ENCODE measurements at places on chromosomes 1 and 21.

GRCh38 chr1:76854255-76854654, 13.0 kb upstream of the ST6GALNAC5 start:
- DNase-seq: no peak

GRCh38 chr1:167821969-167822685, 91.8 kb downstream of the ADCY10 start:
- DNase-seq: no peak

DNA sequence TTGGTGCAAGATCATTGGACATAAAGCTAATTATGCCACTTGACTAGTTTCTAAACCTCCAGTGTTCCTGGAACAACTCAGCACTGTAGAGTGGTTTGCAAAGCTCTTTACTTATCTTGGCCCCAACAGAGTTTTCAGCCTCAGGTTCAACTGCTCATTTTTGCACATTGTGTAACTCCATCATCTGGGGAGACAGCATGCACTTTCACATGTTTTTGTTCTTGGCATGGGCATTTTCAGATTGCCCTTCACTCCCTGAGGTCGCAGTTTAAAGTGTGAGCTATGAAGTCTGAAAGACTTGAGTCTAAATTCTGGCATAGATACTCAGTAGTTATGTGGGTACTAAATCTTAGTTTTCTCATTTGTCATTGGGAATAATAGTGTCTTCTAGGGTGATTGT, 5.1 kb downstream of the USP16 start:
- no peak for DNase-seq

- peak; percentile 63 for DNase-seq
These were observed 4.8 kb downstream of the MX2 start for GRCh38 chr21:41366522-41367151.

DNA sequence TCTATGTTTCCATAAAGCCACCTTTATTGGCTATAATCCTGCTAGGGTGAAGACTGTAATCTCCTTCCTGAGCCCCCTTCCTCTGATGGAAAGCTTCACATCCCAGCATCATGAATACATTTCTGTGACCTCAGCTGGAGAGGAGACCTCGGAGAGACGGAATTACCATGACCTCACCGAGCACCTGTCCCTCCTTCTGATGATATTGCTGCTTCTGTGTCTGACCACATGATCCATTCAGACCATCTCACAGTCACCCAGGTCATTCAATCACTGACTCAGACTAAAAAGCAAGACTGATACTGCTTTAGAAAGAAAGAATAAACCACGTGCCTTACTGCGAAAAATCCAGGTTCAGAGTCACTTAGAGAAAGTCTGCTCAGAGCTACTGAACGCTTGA, 8.8 kb downstream of the KCND3 start:
- DNase-seq: no peak

DNA sequence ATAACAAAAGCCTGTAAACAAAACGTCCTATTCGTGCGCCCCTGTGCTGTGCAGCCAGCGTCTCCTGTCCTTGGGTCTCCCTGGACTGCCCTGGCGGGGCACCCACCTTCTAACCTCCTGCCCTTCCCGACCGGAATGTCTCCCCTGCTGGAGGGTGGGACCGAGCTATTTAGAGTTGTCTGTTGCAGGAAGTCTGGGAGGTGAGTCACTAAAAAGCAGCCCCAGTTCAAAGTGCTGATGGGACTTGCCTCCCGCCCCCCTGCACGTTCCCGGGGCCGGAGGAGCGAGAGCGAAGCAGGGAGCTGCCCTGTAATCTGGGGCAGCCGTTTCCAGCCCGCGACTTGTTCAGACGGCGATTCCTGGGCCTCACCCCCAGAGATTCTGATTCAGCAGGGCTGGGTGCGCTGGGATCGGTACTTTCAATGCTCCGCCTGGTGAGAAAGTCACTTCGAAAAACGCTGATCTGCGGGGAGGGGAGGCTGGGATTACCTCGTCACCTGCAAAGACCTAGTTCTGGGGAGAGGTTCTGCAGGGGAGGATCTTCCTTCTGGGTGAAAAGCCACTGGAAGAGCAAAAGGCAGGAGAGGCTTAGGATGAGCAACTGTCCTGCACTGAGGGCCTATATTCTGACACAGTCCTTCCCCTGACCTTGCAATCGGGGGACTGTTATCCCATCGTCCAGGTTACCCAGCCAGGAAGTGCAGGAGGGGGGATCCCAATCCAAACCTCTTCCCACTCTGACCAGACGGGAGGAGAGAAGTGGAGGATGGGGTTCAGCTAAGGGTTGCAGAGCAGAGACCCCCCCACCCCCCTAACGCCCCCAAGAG, 1.2 kb upstream of the DHRS3 start:
- DNase-seq: peak; percentile 97

GRCh38 chr1:112722601-112723510, 7.7 kb upstream of the PPM1J start:
- peak; percentile 98 for DNase-seq

GRCh38 chr21:38790961-38791360, 14.8 kb upstream of the ETS2 start:
- no peak for DNase-seq

DNA sequence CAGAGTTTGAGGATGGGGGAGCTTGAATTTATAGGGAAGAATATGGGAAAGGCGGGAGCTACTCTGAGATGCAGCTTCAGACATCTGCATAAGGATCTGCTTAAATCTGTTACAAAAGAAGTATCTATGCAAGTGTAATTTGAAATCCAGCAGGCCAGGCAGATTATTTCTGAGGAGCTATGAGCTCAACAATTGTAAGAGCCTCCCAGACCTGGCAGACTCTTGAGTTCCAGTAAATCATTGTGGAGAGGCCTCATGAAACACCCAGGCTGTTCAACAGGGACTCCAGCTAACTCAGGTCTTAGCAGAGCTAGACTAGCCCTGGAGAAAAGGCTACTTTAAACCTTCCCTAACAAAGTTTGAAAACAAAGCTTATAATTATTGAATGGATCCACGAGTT, 647.5 kb upstream of the CHRM3 start:
- DNase-seq: no peak

DNA sequence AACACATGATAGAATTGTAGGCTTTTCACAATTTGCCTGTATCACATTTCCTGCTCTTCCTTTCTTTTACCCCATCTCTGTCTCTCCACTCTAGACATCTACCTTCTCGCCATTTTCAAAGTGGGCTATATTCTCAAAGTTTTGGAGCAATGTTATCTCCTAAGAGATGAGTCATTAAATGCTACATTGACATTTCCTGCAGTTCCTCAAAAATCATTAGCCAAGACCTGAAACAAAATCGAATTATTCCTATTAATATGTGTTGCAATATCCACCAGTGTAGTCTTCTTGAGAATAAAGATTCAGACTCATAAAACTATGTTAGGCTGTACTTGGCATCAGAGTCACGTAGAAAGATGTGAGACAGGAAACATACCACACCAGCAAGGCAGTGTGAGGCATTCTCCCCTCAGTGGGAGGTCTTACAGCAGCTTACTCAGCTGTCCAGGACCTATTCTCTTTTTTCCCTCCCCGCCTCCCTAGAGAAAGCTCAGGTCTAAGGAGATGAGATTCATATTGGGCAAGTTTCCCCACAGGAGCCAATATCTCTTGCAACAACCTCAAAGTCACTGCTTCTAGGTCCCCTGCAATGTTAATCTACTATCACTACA, 38.8 kb downstream of the FRRS1 start:
- DNase-seq: peak; percentile 86

DNA sequence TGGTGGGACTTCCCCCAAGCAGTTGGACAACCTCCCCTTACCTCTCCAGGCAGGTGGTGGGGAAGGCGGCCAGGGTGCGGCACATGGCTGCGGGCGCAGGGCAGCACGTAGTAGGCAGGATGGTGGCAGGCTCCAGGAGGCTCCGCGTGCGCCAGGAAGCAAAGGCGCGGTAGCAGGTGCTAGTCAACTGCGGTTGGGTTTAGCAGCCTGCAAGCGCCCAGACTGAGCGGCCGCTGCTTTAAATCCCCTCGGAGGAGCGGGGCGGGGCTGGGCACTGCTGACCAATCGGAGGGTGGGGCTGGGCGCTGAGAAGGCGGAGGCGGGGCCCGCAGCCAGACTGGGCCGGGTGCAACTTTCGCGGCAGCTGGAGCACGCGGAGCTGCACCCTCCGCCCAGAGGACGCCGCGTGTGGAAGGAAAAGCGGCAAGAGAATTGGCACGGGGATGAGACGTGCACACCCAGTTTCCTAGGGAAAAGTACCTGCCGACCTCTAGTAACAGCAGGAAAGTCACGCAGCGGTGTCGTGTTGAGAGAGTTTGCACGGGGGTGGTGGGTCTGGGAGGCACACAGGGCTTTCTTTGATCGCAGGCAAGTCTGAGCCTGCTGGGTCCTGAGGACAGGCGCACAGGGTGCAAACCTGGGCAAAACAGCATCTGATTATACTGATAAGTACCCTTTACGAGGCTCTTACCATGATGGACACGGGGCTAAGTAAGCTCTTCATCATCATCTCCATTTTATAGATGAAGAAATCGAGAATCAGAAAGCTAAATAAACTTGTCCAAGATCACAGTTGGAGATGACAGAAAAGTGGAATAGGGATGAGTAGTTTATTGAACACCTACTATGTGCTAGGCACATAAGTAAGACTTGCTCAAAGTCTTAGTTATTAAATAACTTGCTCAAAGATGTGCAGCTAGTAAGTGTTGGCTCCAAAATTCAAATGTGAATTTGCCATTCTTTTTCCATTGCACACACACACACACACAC, at the start of gene RGS16:
TSS of gene RGS16 (minus strand) at position 215 of the 990 bp plus-strand sequence. CDS start at position 85, 130 bp downstream.
- peak; percentile 67 for DNase-seq

DNA sequence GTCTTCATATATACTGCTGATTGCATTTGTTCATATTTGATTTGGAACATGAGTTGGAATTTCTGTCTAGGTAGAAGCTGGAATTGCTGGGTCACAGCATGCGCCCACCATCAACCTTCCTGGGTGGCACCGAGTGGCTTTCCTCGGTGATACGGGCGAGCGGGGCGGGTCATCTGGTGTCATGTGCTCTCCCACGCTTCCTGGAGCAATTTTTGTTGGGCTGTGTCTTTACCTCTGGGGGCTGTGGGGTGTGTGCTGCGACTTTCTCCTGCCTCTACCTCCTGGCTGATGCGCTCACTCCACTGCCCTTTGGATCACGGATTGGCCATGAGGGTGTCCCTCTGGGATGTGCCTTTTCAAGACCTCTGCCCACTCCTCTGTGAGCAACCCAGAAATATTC, 108.7 kb upstream of the COL6A1 start:
- DNase-seq: no peak

- no peak for DNase-seq
These were observed 150.1 kb upstream of the IVNS1ABP start for GRCh38 chr1:185467122-185467521.

- no peak for DNase-seq
These were observed 126.2 kb downstream of the FGGY start for GRCh38 chr1:59422921-59423575.

DNA sequence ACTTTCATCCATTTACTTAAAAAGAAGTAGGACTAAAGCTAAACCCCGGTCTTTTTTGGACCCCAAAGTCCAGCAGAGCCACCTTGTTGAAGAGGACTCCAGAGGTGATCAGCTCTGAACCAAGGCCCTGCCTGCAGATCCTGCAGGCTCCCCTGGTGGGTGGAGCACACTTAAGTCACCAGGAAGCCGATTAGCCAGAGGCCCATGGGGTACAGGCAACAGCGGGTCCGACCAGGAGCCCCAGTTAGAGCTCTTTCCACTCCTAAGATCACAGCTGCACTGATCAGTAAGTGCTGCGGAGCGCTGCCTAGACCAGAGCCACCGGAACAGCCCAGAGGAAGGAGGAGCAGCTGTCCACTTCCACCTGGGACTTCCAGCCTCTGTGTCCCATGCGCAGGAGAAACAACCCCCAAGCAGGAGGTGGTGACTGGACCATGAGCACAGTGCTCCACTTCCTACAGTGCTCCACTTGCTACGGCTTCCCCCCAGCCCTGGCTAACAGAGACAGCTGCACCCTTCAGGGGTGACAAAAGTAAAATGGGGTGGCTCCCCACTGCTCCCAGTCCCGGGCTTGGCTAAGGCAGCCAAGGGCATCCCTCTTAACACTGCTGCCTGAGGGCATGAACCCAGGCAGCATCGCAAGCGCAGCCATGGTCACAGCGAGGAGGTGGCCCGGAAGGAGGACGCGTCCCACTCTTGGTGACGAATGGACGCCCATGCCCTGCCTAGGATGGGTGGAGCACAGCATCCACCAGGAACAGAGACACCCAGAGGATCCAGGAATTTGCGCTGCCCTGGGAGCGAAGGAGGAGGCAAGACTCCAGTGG, 58.0 kb downstream of the NPHP4 start:
- no peak for DNase-seq

DNA sequence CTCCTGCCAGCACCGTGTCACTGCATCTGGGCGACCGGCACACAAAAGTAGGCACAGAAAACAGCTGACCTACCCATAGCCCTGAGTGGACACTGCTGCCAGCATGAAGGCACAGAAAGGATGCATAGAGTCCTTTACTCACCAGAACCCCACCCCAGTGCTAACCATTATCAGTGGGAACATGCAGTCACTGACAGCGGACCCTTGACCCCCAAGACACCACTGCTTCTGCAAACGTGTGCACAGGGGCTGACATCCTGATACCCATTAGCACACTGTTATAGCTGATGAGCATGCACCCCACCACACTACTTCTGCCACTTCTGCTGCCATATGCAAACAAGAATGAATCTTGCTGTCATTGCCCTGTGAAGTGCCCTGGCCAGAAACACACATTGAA, 953.0 kb upstream of the NCAM2 start:
- no peak for DNase-seq

DNA sequence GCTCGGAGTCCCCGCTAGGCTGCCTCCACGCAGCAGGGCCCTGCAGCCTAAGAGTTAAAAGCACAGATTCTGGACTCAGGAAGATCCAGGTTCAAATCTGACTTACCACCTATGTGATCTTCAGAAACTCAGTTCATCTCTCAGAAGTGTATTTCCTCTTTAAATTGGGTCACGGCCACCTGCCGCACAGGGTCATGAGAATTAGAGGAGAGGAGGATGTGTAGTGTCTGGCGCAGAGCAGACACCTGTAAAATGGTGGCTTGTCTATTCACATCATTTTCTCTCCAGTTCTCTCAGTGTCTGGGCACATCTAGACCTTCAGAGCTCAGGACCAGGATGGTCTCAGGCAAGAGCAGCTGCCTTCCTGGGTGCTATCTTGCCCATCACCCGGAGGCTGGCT, 45.8 kb downstream of the PTPRF start:
- DNase-seq: no peak

GRCh38 chr21:23394458-23394857, 2212.8 kb downstream of the MRPL39 start:
- DNase-seq: no peak

DNA sequence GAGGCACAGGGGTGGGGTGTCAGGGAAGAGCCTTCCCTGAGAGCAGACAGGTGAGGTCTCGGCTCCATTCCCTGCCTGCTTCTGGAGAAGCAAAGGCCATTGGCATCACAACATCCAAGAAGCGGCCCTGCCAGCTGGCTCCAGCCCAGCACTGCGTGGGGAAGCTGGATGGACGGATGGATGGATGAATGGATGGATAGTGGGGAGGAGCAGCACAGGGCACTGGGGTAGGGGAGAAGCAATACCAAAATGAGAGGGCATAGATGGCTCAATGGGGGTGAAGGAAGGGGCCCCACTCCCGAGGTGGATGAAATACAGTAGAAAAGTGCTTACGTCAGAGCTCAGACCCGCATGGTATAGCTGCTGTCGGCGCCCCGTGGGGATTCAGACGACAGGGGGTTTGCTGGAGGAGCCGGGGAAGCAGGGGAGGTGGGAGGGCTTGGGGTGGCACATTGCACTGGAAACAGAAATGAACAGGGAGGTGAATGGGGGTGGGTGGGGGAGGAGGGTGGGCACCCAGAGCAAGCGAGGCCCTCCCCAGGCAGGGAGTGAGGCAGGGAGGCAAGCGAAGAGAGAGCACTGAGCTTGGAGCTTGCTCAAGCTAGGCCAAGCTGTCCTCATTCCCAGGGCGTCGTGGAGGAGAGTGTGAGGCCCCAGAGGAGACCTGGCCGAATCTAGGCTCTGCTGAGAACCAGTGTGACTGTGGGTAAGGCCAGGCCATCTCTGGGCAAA, 9.5 kb upstream of the GOLT1A start:
- DNase-seq: no peak
